ENCODE measurements at places on chromosomes 2 and 18.

GRCh38 chr2:201999279-201999678 is 34.4 kb upstream of the FZD7 start:
- no peak for DNase-seq

- DNase-seq, result no peak
Measured at GRCh38 chr18:634551-635045, 22.9 kb upstream of the TYMS start.

DNA sequence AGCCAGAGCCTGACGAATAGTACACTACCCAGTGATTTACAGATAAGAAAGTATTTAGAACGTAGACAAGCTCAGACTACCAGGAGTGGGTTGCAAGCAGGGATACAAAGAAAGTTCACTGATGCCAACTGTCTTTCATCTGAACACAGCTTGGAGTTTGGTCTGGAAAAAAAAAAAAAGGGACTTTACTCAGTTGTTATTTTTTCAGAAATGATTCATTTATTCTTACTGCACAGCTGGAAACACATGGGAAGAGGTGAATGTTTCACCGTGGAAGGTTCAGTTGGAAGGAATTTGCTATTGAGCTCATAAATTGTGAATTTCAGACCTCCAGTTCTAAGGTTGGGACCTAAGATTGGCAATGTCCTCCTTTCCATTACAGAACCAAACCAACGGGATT is 259.7 kb downstream of the ETAA1 start:
- no peak for DNase-seq

GRCh38 chr18:78454221-78454620 is 525.4 kb upstream of the SALL3 start:
- no peak for DNase-seq

GRCh38 chr2:122960759-122961641 is 1064.1 kb upstream of the CNTNAP5 start:
- no peak for DNase-seq

DNA sequence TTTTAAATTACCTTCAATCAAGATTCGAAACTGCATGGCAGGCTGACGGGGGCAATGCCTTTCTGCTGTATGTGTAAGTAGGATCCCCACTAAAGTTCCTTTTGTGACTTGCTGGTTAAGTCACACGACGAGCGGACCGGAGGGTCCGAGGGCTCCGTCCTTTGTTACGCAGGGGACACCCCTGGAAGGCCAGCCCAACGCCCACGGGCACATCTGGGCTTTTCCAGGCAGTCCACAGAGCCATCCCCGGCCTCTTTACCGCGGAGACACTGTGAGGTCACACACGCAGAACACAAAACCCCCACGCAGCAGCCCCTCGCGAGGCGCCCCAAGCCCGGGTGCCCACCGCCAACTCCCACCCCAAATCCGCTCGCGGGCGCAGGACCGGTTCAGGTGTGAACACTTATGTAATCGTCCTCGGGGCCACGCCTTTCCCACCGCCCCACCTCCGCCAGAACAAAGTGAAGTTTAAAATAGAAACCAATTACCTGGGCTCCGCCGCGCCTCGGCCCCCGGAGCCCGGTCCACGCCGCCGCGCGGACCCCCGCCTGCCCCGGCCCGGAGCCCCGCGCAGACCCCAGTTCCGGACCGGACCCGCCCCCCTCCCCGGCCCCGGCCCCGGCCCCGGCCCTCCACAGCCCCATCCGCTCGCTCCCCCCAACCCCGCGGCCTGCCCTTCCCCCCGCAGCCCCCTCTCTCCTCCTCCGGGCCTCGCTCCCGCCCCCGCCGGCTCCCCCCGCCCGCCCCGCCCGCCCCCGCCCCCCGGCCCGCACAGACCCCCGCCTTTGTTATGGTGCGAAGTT is 4.2 kb downstream of the ZNF516 start:
- DNase-seq, result no peak

- DNase-seq, result no peak
Measured at GRCh38 chr18:38933910-38934510, 1368.4 kb upstream of the CELF4 start.

- DNase-seq, result no peak
Measured at GRCh38 chr2:70477441-70477844, 76.2 kb downstream of the TGFA start.

DNA sequence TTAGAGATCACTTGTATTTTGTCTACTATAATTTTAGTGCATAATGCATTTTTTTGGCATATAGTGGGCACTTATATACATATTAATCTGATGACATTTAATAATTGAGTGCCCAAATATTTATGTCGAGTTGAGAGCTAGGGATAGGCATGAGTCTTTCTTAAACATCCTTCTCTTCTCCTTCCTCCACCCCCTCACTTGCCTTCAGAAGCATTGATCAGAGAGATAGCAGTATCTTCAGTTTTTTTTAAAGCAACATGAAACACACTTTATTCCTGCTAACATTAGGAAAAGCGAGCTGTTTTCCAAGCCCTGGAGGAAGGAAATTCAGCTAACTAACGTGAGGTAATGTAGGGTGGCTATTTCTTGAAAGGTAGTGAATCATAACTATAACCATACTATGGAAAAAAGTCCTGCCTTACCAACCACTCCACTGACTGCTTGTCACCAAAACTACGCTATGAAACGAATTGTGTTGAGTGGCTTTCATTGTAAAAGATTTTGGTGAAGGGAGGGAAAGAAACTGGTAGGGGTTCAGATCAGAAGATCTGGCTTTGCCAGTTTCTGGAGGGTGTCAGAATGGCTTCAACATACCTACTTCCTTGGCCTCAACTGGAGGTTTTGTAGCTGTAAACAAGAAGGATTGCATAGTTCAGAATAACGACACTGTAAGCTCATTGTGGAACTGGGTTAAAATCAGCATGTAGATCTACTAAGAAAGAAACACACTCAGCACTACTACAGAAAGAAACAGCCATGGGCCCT is 2.3 kb upstream of the ITGA4 start:
- no peak for DNase-seq

DNA sequence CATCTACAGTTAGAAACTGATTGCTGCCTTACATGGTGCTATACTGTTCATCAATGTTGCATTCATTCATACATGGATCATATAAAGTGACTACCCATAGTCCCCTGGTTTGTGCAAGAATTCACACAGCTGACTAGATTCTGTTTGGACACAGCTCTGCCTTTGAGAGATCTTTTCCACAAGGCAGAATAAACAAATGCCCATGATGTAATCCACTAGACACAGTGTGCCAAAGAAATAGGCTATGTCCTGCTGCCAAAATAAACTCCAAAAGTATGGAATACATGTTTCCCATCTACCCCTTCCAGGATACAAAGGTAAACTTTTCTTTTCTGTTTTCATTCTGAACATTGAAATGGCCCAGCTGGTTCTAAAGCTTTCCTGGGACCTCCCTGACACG is 269.4 kb upstream of the CHAC2 start:
- DNase-seq, result no peak

DNA sequence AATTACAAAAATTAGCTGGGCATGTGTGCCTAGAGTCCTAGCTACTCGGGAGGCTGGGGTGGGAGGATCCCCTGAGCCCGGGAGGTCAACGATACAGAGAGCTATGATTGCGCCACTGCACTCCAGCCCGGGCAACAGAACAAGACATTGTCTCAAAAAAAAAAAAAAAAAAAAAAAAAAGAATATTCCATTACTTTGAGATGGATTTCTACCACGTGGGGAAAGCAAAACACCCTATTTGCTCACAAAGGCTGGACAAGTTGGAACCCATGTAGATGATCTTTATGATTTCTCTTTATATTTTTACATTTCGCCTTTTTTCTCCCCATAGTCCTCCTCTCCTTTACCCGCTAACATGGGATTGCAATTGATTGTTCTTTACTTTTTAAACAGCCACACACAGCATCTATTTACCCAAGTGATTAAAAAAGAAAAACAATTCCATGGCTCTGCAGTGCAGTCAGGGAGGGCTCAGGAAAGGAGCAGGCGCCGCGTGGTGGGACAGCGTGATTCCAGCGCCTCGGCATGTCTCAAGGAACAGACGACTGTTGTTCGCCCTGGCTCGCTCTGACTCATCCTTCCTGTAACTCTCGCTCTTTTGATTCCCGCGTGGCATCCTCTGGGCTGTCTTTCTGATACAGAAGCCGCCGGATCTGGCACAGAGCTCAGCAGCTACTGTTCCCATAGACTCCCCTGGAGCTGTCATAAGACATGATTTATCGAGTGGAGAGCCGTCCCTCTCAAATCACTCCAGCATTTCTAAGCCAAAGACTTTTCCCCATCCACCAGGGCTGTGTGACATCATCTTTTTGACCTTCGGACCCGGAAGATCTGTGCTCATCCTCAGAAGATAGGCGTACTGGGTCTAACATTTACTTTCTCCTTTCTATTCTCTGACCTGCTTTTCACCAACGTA is 230.4 kb upstream of the AGAP1 start:
- peak; percentile 76 for DNase-seq

DNA sequence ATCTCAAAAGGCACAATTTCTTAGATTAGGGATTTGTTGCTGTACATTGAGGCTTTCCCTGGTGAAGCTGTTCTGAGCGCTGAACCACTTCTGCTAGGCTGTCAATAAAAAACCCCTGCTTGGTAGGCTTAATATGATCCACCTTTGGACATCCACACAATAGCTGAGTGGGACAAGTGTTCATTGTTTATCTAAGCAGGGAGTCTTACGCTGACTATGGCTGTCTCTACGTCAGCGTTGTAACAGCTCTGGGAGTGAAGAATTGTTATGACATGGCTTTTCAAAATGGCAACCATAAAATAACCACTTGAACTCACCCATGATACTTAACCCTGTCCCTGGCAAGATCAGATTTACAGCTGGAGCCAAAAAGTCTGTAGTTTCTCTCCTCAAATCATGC is 111.5 kb upstream of the SULT1C3 start:
- no peak for DNase-seq

DNA sequence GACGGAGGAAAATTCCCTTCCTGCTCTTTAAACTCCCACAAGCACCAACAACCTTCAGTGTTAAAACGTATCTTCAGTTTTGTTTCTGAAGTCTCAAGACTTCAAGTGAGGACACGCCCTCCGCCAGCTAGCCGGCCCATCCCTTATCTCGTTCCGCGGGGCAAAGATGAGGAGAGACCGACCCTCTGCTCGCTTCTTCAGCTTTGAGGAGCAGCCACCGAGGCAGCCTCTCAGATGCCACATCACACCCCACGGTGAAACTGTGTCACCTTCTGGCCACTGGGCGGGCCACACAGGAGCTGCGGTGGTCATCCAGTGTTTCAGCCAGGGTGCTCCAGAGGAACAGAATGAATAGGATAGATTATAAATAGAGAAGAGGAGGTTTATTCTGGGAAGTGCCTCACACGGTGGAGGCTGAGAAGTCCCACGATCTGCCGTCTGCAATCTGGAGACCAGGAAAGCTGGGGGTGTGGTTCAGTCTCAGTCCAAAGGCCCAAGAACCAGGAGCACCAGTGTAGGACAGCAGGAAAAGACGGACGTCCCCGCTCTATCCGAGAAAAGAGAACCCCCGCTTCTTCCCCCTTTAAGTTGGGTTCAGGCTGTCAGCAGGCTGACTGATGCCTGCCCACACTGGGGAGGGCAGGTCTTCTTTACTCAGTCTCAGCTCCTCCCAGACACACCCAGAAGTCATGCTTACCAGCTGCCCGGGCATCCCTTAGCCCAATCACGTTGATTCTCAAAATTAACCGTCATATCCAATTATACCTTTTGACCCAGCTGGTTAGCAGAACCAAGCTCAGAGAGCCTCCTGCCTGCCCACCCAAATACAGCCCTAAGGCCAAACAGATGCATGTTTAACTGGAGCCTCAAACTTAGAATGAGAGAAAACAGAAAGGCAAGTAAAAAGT is 399.7 kb upstream of the ID2 start:
- no peak for DNase-seq

DNA sequence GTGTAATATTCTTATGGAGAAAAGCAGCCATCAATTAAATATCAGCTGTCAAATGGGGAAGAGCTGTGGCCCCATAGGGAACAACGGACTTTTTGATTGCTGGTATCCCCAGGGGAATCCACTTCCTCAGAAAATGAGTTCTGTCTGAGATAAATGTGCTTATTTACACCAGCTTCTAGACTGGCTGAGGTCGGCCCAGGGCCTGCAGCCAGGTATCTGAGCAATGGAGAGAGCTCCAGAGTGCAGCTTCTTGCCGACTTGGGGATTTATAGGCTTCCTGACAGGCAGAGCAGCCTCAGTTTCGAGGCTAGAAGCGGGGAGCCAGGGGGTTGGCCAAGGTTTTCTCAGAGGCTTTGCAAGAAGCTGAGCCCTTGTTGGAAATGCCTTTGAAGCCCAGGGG is 67.2 kb downstream of the MCFD2 start:
- DNase-seq, result no peak

DNA sequence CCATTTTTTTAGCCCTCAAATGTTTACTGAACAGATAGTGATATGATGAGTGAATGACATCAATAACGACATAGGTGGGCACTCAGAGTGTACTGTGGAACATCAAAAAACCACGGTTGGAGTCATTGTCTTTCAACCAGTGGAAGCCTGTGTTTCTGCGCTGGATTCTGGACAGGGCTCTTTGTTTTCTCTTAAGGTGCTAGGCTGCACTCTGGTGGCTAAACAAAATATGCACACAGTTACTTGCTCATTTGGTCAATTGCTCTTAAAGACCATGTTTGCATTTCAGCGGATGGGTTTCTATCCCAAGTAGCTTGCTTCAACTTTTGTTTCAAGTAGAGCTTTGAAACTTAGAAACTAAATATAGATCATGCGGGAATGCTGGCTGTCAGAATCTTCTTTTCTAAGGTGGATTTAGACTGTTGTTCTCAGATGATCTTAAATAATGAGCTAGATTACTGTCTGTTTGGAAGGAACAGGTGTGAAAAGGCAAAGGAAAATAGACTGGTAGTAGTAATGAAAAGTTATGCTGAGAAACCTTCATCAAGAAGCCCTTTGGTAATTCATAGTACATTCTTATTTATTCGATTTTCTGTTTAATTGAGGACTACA is 48.5 kb upstream of the LYPD6B start:
- DNase-seq, result no peak

DNA sequence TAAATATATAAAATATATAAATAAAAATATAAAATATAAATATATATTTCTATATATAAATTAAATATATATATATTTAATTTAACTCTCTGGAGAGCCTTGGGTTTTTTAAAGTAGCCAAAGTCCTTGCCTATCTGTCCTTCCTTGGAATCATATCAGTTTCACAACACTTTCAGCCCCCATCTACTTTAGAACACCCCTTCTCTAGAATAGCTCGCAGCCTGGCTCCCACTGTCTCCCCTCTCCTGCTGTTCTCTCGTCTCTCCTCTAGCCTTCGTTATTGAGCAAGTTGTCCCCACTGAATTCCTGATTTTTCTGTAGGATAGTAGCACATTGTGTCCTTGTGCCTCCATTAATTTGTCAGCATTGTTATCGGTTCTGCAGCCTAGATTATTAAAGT is 677.0 kb downstream of the RNF144A start:
- DNase-seq, result no peak
